ENCODE measurements at places on chromosomes 2 and 18.

GRCh38 chr2:235064976-235065375 is 113.2 kb downstream of the SH3BP4 start:
- DNase-seq = no peak

GRCh38 chr2:134372141-134372540 is 118.3 kb downstream of the MGAT5 start:
- DNase-seq = no peak

DNA sequence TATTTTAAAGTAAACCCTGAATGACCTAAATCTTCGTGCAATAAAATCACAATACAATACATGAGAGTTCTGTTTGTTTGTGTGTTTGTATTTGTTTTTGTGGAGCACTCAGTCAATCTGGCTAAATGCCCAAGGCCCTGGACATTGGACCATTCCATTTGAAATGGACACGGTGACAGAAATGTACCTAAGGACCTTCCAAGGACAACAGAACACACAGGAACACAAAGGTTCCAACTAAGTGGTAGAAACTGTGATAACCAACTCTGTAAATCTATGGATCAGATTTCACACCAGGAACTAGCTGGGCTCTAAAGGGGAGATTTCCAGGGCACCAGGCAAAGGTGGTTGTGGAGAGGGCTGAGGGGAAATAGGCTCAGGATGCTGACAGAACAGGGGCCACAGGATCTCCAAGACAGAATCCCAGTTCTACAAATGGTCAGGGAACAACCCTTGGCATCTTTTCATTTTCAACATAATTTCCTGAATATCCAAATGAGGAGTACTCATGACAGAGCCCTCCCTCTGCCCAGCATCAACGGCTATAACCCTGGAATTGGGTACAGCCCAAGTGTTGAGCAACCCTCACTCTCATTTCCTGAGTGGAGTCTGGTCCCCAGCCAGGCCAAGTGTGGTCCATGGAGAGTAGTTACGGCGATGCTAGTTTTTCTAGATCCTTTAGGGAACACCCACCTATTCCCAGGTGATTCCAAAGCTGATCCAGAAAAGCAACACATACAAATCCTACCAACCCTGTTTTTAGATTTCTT is 78.4 kb downstream of the NCKAP5 start:
- DNase-seq = no peak

DNA sequence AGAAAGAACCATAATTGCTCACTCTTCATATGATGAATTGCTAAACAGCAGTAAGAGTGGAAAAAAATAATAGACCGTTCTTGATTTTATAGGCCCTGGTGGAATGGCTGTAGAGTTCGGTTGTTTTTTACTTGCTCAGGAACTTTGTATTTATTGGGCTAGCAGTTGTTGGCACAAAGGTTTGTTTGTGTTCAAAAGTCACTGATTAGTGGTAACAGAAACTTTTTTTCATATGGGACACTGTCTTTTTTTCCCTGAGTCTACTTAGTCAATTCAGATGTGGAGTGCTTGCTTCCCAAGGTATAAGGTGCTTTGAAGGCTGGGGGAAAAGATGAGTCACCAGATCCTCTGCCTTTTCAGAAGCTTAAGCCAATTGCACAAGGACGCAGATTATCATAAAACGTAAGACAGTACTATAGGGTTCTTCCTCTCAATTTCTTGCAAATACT is 25.8 kb downstream of the PHLPP1 start:
- DNase-seq = no peak

GRCh38 chr18:5622905-5623304 is 79.1 kb upstream of the EPB41L3 start:
- no peak for DNase-seq

- no peak for DNase-seq
Observed at GRCh38 chr2:235553696-235554100, 59.9 kb downstream of the AGAP1 start.

- DNase-seq = no peak
Observed at GRCh38 chr2:76700894-76701293, 821.3 kb downstream of the LRRTM4 start.

DNA sequence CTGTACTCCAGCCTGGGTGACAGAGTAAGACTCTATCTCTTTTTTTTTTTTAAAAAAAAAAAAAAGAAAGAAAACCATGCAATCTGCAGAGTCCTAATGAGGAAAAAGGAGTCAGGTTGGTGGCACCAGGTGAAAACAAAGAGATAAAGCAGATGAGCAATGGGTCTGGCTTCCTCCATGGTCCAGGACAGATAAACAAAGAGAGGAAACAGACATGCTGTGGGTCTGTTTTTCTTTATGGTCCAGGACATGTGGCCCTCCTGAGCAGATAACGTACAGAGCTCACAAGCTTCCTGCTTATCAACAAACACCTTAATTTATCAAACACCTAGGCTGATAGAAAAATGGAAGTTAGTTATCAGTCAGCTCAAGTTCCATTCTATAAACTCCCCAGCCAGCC is 24.4 kb upstream of the TUBB6 start:
- no peak for DNase-seq

DNA sequence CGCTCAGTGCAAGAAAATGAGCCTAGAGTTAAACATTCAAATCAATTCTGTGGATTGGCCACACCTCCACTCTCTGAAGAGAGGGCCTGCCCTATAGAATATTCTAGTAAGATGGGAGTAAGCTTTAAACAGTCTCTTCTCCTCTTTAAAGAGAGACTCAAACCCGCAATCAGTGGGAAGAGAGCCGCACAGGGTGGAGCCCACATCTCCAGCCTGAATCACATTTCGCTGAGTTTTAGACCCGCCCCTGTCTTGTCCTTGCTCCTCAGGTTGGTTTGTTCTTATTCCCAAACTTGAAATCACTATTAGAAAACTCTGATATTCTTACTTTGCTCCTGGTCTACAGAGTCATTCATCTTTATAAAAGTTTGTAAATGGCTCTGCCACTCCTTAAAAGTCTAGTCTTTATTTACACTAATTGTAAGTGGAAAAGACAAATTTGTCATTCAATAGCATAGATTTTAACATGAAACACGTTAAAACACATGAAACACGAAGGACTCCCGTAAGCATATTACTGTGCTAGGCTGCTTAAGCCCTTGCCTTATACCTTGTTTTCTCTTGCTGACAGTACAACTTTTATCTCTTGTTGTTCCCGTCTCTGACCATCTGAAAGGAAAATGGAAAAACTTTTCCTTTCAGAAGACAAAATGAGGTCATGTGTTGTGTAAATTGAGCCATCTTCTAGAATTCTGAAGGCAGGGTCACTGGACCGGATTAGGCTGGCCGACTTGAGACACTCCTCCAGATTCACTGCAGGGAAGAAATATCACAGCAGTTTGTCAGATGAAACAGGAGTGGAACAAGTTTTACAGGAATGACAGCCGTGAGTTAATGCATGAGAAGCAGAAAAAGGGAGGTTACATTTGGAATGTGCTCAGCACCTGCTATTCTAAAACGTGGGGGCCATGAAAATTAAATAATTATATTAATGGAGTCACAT is 5.6 kb downstream of the DSC1 start:
- no peak for DNase-seq

DNA sequence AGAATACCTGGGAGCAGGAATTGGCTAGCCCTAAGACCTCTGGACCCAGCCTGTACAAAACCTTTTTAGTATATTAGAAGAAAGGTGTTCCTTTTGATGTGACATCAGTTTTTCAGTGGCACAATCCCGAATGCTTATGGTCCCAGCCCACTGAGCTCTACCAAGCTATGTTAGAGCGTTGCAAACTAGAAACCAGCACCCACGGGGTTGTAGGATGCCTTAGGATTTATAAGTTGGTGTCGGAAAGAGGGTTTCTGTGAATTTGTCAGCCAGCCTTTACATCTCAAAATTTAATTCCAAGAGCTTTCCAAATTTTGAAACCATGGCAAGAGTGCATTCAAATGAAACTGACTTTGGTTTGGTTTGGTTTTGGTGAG is 499 bp upstream of the LMAN1 start:
- DNase-seq = no peak

GRCh38 chr2:83364264-83364663 is 1094.8 kb downstream of the SUCLG1 start:
- no peak for DNase-seq

GRCh38 chr2:220466251-220466691 is 838.8 kb downstream of the SLC4A3 start:
- no peak for DNase-seq

GRCh38 chr2:239720361-239721360 is 304.5 kb downstream of the NDUFA10 start:
- no peak for DNase-seq

- DNase-seq = no peak
Observed at GRCh38 chr2:58448065-58448507, 207.0 kb upstream of the FANCL start.

DNA sequence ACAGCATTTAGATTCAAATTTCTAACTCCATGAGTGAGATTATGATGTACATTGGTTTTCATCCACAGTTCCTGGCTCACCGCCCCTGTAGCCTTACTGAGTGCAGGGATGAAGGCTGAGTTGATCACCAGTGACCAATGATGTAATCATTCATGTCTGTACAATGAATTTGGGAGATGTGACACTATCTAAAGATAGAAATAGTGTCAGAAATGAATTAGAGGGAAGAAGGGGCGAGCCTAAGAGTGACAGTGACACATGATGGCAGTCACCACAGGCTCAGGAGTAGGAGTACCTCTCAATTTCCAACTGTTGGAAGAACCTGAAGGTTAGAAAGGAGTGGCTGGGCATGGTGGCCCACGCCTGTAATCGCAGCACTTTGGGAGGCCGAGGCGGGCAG is 3.2 kb downstream of the METTL4 start:
- no peak for DNase-seq

- no peak for DNase-seq
Observed at GRCh38 chr2:223644136-223644535, 42.0 kb upstream of the SCG2 start.

- peak; percentile 19 for DNase-seq
Observed at GRCh38 chr2:44169155-44169898, 652 bp downstream of the PPM1B start.

DNA sequence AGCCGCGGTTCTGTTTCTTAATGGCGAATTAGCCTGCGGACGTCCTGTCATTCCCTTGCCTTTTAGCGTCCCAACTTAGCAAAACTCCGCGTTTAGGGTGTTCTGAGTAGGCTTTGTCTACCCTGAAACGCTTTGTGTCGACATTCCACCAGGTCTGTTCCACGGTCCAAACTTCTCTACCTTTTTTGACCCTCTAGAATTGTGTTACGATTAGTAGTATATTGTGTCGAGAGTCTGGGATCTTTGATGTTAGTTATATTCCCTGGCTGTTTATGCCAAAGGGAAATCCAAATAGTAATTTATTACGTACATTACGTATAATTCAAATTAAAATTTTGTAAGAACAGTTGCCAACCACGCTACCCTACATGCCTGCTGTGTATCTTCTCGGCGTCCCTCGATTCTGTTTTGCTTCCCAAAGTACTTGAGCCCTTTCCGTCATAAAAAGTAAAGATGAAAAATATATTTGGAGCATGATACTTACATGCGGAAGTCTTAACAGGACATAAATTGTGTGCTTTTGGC is 495 bp upstream of the TTC32 start:
- no peak for DNase-seq

- DNase-seq = no peak
Observed at GRCh38 chr2:74261204-74261864, 62.9 kb downstream of the MTHFD2 start.

GRCh38 chr18:65422544-65423136 is 328.2 kb upstream of the CDH7 start:
- no peak for DNase-seq

DNA sequence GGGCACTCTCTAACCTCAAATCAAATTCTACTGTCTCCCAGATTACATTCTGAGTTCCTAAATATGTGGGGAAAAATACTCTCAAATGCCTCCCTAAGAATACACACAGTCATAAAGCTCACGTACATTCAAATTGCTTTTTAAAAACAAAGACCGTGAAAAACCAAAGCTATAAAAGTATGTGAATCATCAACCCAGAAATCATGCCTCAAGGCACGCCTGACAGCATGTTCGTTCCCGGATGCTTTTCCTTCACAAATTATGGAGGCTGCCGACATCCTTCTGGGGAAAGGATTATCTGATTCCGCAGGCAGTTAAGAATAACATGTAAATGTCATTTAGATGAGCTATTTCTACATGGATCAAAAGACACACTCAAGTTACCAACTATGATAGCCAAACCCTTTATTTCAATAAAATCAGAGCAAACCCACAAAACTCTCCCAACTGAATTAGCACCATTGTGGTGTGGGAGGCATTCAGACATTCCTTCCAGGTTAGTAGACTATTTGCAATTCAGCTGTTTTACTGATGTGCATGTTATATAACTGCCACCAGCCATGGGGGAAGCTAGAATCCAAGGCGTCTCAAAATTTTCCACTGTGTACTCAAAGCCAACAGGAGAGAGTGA is 398.2 kb upstream of the TRIB2 start:
- DNase-seq = no peak

DNA sequence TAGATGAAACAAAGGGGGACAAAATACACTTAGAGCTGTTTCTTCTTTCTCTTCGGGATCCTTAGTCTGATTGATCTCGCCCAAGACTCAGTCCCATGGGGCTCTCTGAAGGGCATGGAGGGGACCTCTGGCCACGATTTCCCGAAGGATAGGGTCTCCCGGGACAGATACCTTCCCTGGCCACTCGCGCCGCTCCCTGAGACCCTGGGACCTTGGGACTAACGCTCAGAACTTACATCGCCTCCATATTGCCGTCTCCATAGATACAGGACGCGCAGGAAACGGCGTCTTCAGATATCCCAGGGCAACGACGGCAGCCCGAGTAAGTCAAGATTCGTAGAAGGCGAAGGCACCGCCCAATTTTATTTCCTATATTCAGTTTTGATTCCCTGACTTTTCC is at the start of gene CFAP65:
Gene CFAP65 (minus strand): TSS at position 265 of the 400 bp plus-strand sequence. CDS start 2,468 bp downstream, outside the sequence.
- DNase-seq = no peak

- no peak for DNase-seq
Observed at GRCh38 chr18:64402636-64403035, 253.7 kb upstream of the LINC00305 start.

DNA sequence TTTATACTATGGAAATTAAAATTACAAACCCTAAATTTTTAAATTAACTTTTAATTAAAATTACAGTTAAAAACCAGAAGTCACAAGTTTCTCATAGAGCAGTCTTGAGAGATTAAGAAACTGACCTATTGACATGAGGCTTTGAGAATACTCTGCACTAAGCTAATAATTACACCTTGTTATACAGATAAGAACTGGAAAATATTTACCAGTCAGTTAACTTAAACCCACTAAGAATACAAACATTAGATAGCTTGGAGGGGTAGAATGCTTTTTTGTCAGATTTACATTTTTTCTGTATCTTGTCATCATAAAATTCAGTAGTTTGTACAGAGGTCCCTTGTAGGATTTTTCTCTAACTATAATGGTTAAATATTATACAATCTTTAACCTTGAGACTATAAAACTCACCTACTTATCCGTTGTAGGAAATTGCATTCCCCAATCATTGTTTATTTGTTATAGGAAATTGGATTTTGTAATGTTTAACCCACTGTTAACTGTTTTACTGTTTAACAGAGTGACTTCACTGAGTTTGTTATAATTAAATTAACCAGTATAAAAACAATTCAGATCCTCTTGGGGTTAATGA is 219.7 kb upstream of the PKDCC start:
- DNase-seq = no peak

Data from stimulated activated CD4-positive, alpha-beta T cell treated with anti-CD3 and anti-CD28 coated beads, Interleukin-12 subunit alpha, Interleukin-12 subunit beta, amount 100 ng/mL, for 48 hours (primary cell).